ENCODE measurements at places on chromosomes 7 and 10.

DNA sequence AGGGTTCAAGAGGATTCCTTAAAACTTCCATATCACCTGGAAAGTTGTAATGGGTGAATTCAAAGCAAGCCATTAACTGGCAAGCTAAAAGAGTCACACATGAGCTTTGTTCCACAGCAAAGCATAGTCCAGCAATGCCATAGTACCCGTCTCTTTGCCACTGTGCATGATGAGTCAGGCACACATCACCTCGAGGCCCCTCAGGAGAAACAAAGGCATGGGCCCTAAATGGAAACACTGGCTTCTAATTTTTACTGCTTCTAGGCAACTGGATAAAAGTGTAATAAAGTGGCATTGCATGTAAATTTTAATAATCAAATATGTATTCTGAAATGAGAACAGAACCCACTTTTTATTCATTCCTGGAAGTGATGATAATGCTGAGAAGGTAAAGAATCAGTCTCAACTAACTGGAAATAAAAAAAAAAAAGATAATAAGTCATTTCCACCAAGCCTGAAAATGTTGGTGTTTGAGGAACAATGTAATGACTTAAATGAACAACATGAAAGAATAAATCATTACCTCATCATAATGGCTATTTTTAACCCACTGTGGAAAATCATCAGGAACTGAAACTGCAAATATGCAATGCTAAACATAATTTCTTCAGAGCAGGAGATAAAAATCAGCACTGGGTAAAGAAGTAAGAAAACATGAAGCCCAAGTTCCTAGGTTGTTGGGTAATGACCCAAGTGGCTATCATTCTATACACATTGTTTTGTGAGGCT, 104.9 kb downstream of the CDK6 start:
- peak; percentile 60 for DNase-seq

DNA sequence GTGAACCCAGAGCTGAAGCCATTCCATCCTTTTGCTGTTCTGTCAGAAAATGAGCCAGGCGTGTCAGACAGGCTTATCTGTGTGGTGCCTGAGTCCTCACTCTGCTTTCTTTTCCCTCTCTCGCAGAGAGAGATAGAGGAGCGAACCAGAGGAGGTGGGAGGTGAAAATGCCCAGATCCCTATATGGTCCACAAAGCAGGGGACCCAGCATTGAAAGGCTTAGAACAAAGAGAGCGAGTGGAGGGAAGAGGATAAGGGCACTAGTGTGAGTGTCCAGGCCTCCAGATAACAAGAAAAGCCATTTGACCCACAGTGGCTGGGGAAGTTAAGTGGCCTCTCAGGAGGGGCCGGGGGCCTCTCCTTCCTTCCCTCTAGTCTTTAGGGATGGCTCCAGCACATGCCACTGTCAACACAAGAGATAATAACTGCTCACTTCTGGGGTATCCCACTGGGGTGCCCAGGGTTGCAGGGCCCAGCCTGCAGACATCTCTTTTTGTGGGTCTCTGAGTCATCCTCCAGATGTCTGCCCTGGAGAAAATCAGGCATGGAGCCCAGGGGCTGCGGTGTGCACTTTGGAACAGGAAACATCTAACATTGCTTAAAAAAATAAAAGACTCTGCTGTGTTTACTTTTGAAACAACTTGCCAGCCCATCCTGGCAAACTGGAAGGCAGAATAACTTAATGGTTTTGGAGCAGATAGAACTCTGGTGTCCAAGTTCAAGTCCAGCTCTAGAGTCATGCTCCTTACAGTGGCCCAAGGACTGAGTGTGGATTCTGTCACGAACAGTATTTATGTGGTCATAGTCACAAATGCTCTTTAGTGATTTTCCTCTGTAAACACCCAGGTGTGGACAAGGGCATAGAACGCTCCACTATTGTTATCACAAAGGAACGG, 189.5 kb downstream of the CXCL12 start:
- peak; percentile 96 for DNase-seq

DNA sequence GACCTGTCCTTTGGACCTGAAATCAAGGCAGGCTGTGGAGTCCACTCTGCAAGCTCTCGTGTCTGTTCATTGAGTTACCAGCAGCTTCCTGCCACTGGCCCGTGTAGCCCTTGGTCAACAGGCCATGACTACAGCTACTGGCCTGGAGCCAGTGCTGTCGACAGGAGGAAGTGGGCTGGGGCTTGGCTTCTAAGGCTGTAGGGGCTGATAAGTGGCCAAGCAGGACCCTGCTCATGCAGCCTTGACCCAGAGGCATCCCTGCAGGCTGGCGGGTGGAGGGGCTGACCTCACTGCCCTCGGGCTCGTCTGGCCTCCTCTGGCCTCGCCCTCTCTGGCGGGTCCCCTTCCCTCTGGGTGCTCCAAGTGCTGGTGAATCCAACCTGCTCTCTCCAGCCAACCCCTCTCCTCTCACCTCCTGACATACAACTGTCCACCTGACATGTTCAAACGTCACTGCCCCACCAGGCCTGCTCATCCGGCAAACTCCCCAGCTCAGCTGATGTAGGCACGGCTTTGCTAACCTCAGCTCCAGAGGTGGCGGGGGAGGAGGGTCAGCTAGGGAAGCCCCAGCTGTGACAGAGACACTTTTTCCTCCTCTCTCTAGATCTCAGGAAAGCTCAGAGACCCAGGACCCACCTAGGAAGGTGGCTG, 188.6 kb upstream of the LYZL2 start:
- peak; percentile 32 for DNase-seq

DNA sequence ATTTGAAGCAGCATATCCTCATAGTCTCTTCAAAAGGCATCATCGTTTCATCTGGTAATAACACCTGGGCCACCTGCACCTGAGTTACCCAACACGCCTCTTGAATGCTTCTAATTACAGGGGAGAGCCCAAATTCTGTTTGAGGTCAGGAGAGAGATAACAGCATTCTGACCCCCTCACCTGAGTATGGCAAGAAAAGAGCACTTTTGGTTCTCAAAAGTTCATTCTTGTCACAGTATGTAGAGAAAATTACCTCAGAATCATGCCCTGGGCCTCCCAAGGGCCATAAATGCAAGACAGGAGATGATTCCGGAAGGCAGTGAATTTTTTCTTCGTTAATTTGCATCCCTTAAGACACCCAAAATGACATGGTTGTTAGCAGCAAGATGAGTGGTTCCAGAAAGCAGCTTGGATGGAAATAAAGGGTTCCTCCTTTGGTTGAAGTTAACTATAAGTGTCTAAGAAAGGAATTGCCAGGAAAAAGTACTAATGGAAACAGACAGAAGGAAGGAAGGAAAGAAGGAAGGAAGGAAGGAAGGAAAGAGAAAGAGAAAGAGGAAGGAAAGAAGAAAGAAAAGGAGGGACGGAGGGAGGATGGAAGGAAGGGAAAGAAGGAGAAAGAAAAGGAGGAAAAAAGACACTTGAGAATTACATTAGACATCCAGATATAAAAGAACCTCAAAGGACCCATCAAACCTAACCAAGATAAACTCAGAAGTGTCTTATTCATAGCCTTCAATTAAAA, 228.4 kb upstream of the RHOBTB1 start:
- DNase-seq = no peak

- peak; percentile 49 for DNase-seq
Measured at GRCh38 chr7:16422103-16422435, 731 bp upstream of the CRPPA start.

GRCh38 chr10:78309536-78310237, 276.0 kb downstream of the RPS24 start:
- no peak for DNase-seq

- DNase-seq = no peak
Measured at GRCh38 chr10:11882646-11883375, 59.7 kb downstream of the PROSER2 start.

Data from fibroblast of skin of back (primary cell).